ENCODE measurements at places on chromosomes 7 and 10.

DNA sequence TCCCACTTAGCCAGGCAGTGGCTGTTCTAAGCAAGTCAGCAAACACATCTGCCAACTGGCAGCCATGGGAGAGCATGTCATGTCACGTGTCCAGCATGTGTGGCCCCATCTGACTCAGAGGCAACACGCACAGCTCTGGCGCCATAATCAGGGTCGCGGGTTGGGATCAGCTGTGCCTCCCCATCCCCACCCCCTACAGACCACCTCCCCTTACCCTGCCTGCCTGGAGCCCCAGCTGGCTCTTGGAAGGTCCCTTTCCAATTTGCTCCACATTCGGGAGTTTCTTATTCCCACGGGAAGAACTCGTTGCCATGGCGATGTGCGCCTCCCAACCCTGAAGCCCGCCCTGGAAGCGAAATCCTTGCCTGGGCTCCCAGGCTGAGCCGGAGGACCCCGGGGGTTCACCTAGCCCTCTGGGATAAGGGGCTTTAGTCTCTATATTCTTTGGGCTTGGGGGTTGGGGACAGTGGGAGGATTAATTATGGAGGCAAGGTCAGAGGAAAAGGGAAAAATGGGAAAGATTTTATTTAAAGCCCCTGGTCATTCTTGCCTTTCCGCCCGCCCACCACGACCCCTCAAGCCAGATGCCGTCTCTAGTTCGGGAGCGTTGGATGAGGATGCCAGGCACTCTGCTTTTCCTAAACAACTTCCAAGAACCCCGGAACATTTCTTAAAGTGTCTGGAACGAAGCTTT, 283.7 kb downstream of the ZEB1 start:
- DNase-seq = no peak

DNA sequence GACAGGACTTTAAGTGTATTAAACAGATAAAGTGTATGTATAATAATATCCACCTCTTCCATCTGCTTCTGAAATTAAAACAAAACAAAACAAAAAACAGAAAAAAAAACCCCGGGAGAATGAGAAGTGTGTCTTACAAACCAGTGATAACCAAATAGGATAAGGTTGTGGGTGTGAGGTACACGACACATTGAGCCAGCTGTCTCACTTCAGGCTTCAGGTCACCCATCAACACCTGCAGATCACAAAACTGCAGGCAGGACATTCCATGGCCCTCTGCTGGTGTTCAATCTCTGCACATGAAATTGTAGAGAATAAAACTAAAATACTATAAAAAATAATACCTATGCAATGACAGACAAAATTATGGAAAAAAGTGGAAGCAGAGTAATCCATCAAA, 339.9 kb downstream of the SFMBT2 start:
- DNase-seq = no peak

DNA sequence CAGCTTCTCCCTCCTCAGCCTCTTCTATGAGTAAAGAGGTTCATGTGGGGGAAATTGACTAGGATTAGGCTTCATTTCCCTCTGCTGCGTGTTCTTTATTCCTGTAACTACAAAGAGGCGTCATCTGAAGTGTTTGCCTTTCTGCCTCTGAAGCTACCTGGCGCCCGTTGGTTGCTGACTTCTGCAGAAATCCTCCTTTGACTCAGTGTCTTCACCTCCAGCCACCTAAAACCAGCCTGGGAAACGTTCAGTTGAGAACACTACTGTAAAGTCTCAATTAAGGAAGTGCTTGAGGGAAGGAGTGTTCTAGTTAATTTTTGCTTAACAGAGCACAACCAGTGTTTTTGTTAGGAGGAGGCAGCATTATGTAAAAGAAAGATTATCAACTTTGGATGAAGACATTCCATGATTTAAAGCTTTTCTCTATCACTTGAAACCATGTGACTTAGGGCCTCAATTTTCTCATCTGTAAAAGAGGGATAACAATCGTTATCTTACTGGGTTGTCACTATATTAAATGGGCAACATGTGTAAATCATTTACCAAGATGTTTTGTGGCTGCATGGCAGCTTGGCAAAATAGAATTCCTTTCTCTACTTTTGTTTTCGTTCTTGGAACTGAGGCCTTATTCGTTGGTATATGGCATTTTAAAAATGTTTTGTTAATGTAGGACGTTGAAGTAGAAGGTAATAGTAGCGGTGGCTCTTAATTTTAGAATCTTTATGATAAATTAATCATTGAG, 642.9 kb downstream of the SDK1 start:
- DNase-seq = no peak

GRCh38 chr7:103833401-103833800, 156.1 kb downstream of the RELN start:
- DNase-seq = no peak

DNA sequence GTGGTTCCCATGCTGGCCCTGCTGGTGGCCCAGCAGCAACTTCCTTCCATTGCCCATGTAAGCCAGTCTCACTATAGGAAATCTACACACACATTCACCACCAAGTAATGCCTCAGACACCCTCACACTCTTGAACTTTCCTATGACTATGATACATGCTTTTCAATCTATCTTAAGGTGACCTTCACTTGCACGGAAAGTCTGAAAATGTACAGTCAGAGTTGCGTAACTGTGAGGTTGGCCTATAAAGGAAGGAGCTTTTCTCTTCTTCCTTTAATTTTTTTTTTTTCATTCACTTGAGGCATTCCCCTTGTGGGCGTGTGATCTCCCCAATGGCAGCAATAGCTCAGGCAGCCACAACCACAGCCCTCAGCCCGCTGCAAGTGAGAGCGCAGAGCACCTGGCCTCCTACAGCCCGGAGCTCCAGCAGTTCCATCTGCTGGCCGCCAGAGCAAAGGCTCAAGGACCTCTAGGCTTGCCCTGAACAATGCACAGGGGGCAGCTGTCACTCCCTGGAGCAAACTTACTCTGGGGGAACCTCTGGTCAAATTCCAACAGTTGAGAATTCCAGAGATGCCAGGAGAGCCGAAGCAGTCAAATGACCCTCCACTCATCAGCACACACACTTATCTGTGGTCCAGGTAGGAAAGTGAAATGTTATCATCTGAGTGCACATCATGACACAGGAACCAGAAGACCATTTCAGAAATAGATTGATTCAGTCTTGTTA, 123.1 kb upstream of the ADO start:
- peak; percentile 60 for DNase-seq

DNA sequence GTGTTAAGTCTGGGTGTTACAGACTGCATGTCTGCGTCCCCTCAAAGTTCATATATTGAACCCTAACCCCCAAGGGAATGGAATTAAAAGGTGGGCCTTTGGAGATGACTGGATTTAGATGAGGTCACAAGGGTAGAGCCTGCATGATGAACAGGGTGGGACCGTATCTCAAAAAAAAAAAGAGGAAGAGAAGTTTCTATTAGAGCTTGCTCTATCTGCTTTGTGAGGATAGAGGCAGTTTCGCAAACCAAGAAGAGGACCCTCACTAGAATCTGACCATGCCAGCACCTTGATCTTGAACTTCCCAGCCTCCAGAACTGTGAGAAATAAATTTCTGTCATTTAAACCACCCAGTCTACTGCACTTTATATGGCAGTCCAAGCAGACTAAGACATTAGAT, 1.4 kb downstream of the KIN start:
- no peak for DNase-seq

GRCh38 chr7:45451342-45452035, 122.7 kb upstream of the ADCY1 start:
- DNase-seq = no peak
